Mesangial cell (primary cell): ENCODE measurements at places on chromosomes 2 and 18. TPM values are rescaled to one million over a fixed set of nuclear protein-coding genes. Genes with fewer than 3 reads are reported as not detected.

The FER1L5 gene
- under 0.01 TPM in 1 of 2 replicates, not detected in the other for total RNA-seq

The RNF152 gene
- 0.98 and 7.5 TPM in 2 replicates for total RNA-seq

The IL36B gene
- total RNA-seq = not detected in 2 replicates

The UCN gene
- 0.65 and 0.76 TPM in 2 replicates for total RNA-seq

The ARL4C gene
- total RNA-seq = 185 and 253 TPM in 2 replicates

The CHST10 gene
- total RNA-seq = 12.4 and 13.1 TPM in 2 replicates

The ALK gene
- total RNA-seq = not detected in 2 replicates

The GREB1L gene
- 2.8 and 4.1 TPM in 2 replicates for total RNA-seq

The TTN gene
- total RNA-seq = under 0.01 TPM in 2 replicates

The VWA3B gene
- under 0.01 TPM in 1 of 2 replicates, not detected in the other for total RNA-seq

The ALLC gene
- total RNA-seq = not detected in 2 replicates

The NAT8 gene
- not detected in 2 replicates for total RNA-seq

The TMEM247 gene
- total RNA-seq = not detected in 2 replicates

The UGT1A5 gene
- total RNA-seq = not detected in 2 replicates

The UNC80 gene
- not detected in 2 replicates for total RNA-seq

The RNASEH1 gene
- 13.8 and 26.1 TPM in 2 replicates for total RNA-seq

The TGFA gene
- 1.1 and 7.2 TPM in 2 replicates for total RNA-seq

The COL4A4 gene
- 0.81 and 2.2 TPM in 2 replicates for total RNA-seq

The ZAP70 gene
- total RNA-seq = 0.25 TPM in 1 of 2 replicates, not detected in the other

The LYG2 gene
- not detected in 2 replicates for total RNA-seq

The EPAS1 gene
- 5.7 and 33.5 TPM in 2 replicates for total RNA-seq

The GKN2 gene
- not detected in 2 replicates for total RNA-seq

The MATN3 gene
- total RNA-seq = 7.4 and 9.9 TPM in 2 replicates

The FABP1 gene
- total RNA-seq = not detected in 2 replicates

The INPP1 gene
- total RNA-seq = 6.4 and 8.2 TPM in 2 replicates

The CYP26B1 gene
- under 0.01 and 0.51 TPM in 2 replicates for total RNA-seq

The TUBA3D gene
- not detected in 2 replicates for total RNA-seq

The GCG gene
- total RNA-seq = not detected in 2 replicates

The ELOA2 gene
- total RNA-seq = not detected in 2 replicates

The FAM210A gene
- total RNA-seq = 9.0 and 9.6 TPM in 2 replicates

The IL36G gene
- not detected in 2 replicates for total RNA-seq

The ZNF514 gene
- total RNA-seq = 2.4 and 4.4 TPM in 2 replicates

The SERPINB3 gene
- not detected in 2 replicates for total RNA-seq

The MAP3K19 gene
- total RNA-seq = not detected in 2 replicates

The TRIM43 gene
- not detected in 2 replicates for total RNA-seq
